CD4-positive, alpha-beta T cell treated with Interleukin-6 for 4 hours (primary cell): ENCODE measurements at places on chromosomes 4 and X.
A peak's percentile ranks its signal among the peaks of the same experiment; 100 is the strongest.

- DNase-seq: no peak
Measured at GRCh38 chrX:150649096-150649870, 43.9 kb upstream of the MTMR1 start.

- no peak for DNase-seq
Measured at GRCh38 chr4:67575232-67576058, 16.9 kb downstream of the STAP1 start.

- DNase-seq: no peak
Measured at GRCh38 chr4:81454948-81455347, 16.8 kb downstream of the RASGEF1B start.

DNA sequence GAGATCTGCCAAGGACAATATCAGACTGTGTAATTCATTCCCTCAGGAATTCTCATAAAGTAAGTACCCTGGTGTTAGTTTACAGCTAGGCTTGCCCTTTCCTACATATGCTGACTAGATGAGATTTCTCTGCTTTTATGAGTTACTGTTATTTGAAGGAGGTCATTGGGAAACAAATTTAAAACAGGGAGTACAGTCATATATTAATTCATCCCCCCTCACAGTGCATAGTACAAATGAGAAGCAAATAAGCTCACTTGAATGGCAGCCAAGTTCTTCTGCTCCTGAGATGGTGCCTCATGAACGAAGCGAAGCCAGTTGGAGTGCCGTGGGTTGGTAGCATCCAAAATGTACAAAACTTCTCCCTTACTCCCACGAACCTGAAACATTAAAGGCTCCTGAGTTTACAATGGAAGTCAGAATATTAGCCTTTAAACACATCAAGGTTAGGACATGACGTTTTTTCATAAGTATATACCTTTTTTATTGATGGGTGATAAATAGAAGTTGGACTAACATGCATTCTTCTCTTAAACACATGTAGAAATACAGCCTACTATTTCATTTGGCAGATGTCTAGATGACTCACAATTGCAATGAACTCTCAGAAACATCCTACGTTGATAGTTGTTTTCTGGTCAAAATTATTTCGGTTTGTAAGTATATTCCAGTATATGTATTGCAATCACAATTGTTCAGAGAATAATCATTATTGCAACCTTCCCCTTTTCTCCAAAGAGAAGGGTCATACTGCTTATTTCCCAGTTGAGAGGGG is 69.2 kb downstream of the PRDM5 start:
- DNase-seq: no peak

GRCh38 chr4:95402299-95402698 is 146.5 kb downstream of the UNC5C start:
- no peak for DNase-seq

- DNase-seq: peak; percentile 77
Measured at GRCh38 chrX:104098151-104098808, 14.0 kb upstream of the ZCCHC18 start.

GRCh38 chr4:88333741-88334405 is 44.8 kb upstream of the HERC6 start:
- no peak for DNase-seq

- DNase-seq: no peak
Measured at GRCh38 chr4:26938516-26938915, 77.9 kb downstream of the STIM2 start.

DNA sequence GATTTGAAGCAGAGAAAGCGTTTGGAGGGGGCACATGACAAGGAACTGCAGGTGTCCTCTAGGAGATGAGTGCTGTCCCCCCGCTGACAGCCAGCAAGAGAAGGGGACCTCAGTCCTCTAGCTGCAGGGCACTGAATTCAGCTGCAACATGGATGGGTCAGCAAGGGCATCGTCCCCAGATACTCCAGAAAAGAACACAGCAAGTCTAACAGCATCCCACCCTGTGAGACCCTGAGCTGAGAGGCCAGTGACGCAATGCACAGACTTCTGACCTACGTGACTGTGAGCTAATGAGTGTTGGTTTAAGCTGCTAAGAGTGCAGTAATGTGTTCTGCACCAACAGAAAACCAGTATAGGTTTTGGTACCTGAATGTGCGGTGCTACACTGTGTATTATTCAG is 11.6 kb upstream of the CENPVL2 start:
- no peak for DNase-seq

GRCh38 chrX:11465648-11466411 is 172.6 kb downstream of the AMELX start:
- no peak for DNase-seq

- no peak for DNase-seq
Measured at GRCh38 chrX:42497356-42497755, 280.6 kb downstream of the PPP1R2C start.

- no peak for DNase-seq
Measured at GRCh38 chr4:27206009-27206408, 345.4 kb downstream of the STIM2 start.

DNA sequence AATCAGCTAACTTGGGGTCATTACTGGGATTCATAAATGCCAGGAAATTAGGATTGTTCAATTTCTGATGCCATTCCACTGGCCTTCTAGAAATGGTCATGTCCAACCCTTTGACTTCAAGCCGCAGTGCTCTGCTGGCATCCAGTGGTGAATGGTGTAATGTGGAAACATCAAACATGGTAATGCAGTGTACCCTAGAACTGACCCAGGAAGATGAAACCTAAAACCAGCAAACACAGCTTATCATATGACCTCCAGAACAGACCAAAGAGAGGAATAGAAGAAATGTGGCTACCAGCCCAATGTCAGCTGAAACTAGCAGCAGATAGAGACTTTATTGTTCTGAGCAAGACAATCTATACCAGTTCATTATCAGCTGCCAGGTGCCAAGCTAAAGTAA is 13.8 kb downstream of the CXCL13 start:
- no peak for DNase-seq

- no peak for DNase-seq
Measured at GRCh38 chrX:24173115-24173847, 23.8 kb downstream of the ZFX start.

GRCh38 chrX:132508834-132509233 is 20.0 kb upstream of the MBNL3 start:
- DNase-seq: no peak

DNA sequence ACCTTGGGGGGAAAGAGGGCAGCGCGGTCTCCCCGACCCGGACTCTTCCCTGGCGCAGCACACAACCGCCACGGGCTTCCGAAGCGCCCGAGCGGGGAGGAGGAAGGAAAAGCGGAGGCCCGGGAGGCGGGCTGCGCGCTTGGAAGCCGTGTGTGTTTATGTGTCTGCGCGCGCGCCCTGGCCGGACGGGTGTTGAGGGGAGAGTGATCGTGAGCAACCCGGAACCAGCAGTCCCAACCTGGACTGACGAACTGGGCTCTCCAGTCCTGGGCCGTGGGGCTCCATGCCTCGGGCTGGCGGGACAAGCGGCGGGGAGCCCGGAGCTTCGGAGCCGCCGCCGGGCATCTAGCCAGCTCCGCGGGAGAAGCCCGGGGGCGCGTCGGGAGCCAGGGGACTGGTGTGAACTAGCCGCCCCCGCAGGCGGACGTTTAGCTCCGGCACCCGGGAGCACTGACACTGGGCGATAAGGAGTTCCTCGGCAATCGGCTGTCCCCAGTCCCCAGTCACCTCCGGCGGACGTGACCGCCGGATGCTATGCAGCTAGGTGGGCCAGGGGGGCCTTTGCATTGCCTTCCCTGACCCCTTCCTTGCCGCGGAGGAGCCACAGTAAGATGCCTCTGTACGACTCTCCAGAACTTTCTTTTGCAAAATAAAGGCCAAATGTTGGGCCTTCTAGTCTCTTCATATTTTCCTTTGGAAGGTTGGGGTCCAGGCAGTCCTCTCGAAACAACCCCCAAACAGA is 74.8 kb upstream of the BCOR start:
- DNase-seq: peak; percentile 56

GRCh38 chr4:86007042-86007441 is 352.8 kb downstream of the MAPK10 start:
- DNase-seq: no peak

GRCh38 chr4:3315566-3315965 is 22.7 kb downstream of the RGS12 start:
- no peak for DNase-seq

- no peak for DNase-seq
Measured at GRCh38 chr4:97270051-97270450, 873.2 kb downstream of the STPG2 start.

GRCh38 chrX:150872773-150873336 is 25.6 kb downstream of the CD99L2 start:
- DNase-seq: no peak

DNA sequence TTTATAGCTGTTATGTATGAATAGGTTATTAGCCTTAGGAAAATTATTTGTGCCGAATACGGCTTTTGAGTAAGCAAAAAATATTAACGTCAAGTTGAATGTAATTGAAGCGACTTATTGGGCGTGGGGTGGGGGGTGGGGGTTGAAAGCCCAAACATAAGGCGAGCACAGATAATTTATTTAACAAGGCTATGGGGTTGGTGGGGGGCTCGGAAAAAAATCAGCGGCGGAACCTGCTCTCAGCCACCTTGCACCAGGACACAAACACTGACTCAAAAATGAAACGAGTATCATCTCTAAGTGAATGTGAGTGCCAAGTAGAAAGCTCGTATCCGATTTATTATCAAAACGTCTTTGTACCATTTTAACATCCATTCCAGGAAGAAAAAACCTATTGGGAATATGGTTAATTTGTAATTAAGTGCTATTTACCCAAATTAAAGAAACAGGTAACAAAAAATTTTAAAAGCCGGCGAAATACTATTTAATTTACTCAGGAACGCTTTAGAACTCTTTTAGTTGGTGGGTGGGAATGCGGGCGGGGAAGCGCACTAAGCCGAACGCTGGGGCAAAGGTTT is 902 bp upstream of the LARP1B start:
- no peak for DNase-seq

GRCh38 chrX:115584696-115585095 is 23.7 kb downstream of the PLS3 start:
- no peak for DNase-seq

DNA sequence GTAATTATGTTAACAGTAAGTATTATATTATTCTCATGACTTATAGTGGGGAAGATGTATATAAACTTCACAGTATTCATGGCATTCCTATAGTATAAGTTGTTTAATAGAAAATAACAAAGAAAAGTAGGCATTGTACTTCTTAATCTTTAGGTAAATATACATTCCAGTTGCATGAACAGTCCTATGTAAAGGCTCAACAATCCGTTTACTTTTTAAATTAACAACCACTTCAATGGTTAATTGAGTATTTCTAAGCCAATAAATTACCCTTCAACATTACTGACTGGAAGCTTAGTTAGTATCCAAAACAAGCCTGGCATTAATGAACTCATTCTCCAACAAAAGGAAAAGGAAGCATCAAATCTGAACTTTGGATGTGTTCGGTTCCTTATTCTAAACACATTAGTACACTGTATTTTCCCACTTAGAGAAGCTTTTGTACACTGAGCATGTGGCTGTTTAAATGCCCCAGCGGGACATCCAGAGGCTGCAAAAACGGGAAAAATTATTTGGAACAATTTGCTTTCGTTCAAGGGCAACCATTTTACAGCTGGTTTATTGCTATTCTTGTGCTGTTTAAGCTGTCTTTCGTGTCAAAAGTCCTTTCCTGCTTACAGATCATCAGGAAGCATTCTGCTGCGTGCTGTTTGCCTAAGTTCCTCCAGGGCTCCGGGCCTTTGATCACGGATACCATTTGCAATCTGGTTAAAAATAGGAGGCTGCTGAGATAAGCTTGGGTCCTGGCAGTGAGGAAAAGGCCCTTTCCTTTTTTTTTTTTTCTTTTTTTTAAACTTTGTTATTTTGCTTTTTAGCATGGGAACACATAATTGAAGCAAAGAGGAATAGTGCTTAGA is 460.3 kb downstream of the SPRY1 start:
- no peak for DNase-seq

DNA sequence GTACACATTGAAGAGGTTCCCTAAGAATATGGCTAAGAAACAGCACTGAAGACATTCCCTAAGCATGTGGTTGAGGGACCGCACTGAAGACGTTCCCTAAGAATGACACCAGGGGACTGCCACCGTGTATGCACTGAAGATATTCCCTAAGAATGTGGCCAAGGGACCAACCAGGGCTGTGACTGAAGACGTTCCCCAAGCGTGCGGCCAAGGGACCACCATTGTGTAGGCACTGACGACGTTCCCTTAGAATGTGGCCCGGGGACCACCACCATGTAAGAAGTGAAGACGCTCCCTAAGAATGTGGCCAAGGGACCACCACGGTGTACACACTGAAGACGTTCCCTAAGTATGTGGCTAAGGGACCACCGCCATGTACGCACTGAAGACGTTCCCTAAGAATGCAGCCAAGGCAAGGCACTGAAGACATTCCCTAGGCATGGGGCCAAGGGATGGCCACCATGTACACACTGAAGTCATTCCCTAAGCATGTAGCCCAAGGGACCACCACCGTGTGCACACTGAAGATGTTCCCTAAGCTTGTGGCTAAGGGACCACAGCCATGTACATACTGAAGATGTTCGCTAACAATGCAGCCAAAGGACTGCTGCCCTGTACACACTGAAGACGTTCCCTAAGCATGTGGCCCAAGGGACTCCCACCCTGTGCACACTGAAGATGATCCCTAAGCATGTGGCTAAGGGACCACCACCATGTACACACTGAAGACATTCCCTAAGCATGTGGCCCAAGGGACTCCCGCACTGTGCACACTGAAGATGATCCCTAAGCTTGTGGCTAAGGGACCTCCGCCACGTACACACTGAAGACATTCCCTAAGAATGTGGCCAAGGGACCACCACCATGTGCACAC is 22.0 kb downstream of the DHRSX start:
- no peak for DNase-seq

- no peak for DNase-seq
Measured at GRCh38 chr4:90093526-90093925, 33.7 kb upstream of the CCSER1 start.

GRCh38 chrX:1493877-1494510 is 41.3 kb upstream of the ASMTL start:
- DNase-seq: no peak

DNA sequence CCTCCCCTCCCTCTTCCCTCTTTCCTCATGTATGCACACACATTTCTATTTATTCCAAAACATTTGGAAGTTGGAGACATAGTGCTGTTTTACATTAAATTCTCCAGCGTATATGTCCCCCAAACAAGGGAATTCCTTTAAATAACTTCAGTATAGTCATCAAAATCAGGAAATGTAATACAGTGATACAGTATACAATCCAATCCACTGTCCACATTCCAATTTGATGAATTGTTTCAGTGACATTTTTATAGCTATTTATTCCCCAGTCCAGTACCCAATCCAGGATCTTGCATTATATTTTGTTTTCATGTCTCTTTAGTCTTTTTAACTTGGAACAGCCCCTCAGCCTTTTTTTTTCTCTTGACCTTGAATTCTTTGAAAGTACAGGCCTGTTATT is 233.0 kb downstream of the DKK2 start:
- no peak for DNase-seq
